Activated CD8-positive, alpha-beta T cell treated with anti-CD3 and anti-CD28 coated beads for 36 hours (primary cell): ENCODE measurements at places on chromosomes 12 and 14. TPM values are rescaled to one million over a fixed set of nuclear protein-coding genes. Genes with fewer than 3 reads are reported as not detected.

The MAPK1IP1L gene
- total RNA-seq = 89.3 TPM

The KLRC1 gene
- 5.3 TPM for total RNA-seq

The CLBA1 gene
- 0.47 TPM for total RNA-seq

DNA sequence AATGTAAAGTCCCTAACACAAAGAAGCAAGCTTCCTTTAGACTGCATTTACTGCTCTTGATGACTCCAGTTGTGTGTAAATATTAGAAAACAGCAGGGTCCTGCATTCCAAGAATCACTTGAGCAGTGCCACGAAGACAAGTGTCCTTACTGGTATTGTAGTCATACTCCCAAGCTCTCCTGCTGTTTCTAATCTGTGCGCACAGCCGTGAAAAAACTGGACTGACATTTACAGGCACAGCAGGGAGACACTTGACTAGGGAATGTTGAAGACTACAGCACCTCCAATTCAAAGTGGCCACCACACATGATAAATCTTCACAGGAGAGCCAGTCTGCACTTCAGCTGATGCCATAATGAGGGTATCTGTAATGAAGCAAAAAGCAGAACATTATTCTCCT is 91.4 kb downstream of the VRK1 start:
- DNase-seq = no peak
- H3K36me3 ChIP-seq = peaks cover 13% of the 10 kb centered on the region
- H3K27me3 ChIP-seq = no peaks in the 10 kb centered on the region
- no peak overlapping the region for H3K27ac ChIP-seq
- H3K4me1 ChIP-seq = peaks cover 1% of the 10 kb centered on the region
